ENCODE measurements at places on chromosomes 2 and 18.

GRCh38 chr2:70816726-70817125 is 3.7 kb downstream of the CLEC4F start:
- no peaks in the 10 kb centered on the region for H3K4me1 ChIP-seq
- peaks cover 4% of the 10 kb centered on the region for H3K27me3 ChIP-seq
- H3K36me3 ChIP-seq, result no peaks in the 10 kb centered on the region
- no peak for DNase-seq

- no peak overlapping the region for H3K4me3 ChIP-seq
- no peaks in the 10 kb centered on the region for H3K27me3 ChIP-seq
- peaks cover 23% of the 10 kb centered on the region for H3K4me1 ChIP-seq
- no peak overlapping the region for H3K27ac ChIP-seq
- DNase-seq, result no peak
Measured at GRCh38 chr2:239234191-239235175, 166.3 kb downstream of the HDAC4 start.

DNA sequence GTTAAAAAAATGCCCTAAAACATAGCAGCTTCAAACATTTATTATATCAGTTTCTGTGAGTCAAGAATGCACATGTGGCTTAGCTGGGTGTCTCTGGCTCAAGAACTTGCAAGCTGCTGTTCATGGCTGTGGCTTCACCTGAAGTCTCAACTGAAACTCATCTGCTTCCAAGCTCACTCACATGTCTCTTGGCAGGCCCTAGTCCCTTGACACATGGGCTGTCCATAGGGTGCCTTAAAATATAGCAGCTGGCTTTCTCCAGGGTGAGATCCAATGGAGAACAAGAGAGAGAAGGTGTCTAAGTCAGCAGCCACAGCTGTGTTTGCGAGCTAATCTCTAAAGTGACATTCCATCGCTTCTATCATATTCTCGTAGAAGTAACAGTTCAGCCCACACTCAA is 152.8 kb downstream of the DSEL start:
- no peaks in the 10 kb centered on the region for H3K36me3 ChIP-seq
- no peak for DNase-seq
- H3K4me1 ChIP-seq, result peaks cover 18% of the 10 kb centered on the region
- no peak overlapping the region for H3K4me3 ChIP-seq

GRCh38 chr2:159375241-159375640 is 88.7 kb upstream of the WDSUB1 start:
- no peaks in the 10 kb centered on the region for H3K27me3 ChIP-seq
- no peaks in the 10 kb centered on the region for H3K4me1 ChIP-seq
- peaks cover 11% of the 10 kb centered on the region for H3K36me3 ChIP-seq

- no peaks in the 10 kb centered on the region for H3K36me3 ChIP-seq
- H3K4me1 ChIP-seq, result no peaks in the 10 kb centered on the region
Measured at GRCh38 chr2:211132573-211132972, 576.2 kb downstream of the CPS1 start.

GRCh38 chr2:127155028-127155581 is 48.2 kb upstream of the BIN1 start:
- no peak overlapping the region for H3K4me3 ChIP-seq
- H3K27me3 ChIP-seq, result no peaks in the 10 kb centered on the region
- H3K4me1 ChIP-seq, result no peaks in the 10 kb centered on the region
- H3K27ac ChIP-seq, result no peak overlapping the region
- H3K36me3 ChIP-seq, result no peaks in the 10 kb centered on the region
- DNase-seq, result no peak

DNA sequence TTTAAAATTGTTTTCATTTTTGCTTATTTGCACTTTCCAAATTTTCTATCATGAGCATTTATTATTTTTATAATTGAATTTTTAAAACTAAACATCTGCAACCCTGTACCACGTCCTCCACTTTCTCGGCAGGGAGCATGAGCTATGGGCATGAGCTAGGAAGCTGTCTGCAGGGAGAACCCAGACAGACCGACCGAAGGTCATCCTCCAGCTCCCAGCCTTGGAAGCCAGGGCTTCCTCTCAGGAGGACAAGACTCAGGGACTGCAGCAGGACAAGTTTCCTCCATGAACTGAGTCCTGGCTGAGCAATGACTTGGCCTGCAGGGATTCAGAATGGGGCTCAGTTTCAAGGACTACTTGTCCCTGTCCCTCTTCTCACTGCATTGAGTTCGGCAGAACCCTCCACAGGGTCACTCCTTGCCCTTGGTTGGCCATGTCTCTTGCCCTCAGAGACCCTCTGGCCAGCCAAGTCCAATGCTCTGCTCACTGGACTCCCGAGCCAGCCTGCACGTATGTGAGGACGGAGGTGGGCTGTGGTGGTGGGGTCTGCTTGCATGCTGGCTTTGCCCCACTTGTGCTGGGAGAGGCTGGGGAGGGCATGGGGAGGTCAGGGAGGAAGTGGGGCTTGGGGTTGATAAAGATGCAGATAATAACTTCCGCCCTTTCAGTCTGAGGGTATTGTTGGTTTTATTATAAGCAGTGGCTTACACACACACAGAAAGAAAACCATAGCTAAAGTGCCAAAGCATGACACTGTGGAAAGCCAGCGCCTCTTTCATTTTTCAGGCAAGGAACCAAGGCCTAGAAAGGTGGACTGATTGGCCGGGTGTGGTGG is 6.6 kb downstream of the NMUR1 start:
- H3K27ac ChIP-seq, result no peak overlapping the region
- DNase-seq, result no peak
- H3K27me3 ChIP-seq, result no peaks in the 10 kb centered on the region
- no peaks in the 10 kb centered on the region for H3K36me3 ChIP-seq
- no peaks in the 10 kb centered on the region for H3K4me1 ChIP-seq
- no peak overlapping the region for H3K4me3 ChIP-seq

DNA sequence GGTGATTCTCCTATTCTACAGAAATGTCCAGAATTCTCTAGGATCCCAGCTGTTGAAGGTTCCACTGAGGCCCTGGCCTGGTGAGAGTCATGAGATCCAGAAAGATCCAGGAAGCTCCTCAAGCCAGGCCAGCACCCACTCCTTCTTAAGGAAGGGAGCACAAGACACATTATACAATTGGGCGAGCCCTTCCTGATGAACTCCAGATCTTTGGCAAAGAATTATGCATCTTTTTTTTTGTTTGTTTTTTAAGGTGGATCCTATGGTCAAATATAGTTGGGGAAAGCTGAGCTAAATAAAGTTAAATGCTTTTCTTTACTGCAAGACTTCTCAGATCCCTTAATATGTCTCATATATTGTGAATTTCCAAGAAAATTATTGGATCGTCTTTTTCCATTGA is 37.0 kb upstream of the LOXHD1 start:
- no peaks in the 10 kb centered on the region for H3K27me3 ChIP-seq
- no peak overlapping the region for H3K4me3 ChIP-seq
- H3K27ac ChIP-seq, result no peak overlapping the region
- H3K36me3 ChIP-seq, result no peaks in the 10 kb centered on the region

DNA sequence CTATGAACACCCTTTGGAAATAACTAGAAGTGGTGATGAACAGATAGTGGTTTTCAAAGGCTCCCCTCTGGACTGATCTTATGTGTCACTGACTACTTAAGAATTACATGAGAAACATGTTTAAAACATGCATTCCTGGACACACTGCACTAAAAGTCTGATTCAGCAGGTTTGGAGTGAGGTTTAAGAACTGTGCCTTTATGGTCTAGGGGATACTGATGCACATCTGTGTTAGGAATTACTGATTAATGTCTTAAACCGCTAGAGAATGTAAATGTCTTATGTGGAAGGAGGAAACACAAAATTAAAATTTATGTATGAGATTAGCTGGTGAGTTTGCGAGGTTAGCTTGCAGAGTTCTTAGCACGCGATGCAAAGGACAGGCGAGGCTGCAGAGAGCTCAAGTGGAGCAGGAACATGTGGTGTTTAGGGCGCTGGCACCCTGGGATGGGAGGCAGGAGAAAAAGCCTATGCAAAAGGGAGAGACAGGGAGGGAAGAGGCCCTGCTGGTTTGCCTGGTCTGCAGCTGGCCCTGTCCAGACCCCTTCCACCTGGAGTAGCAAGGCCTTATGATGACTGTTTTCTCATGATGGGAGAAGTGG is 11.7 kb downstream of the SH3YL1 start:
- no peaks in the 10 kb centered on the region for H3K27me3 ChIP-seq
- DNase-seq, result no peak
- H3K4me1 ChIP-seq, result peaks cover 3% of the 10 kb centered on the region

- H3K4me3 ChIP-seq, result no peak overlapping the region
- H3K27ac ChIP-seq, result no peak overlapping the region
- DNase-seq, result no peak
- no peaks in the 10 kb centered on the region for H3K27me3 ChIP-seq
Measured at GRCh38 chr18:58653814-58654509, 17.3 kb upstream of the MALT1 start.

GRCh38 chr2:99348173-99348572 is 11.0 kb downstream of the EIF5B start:
- DNase-seq, result no peak
- no peak overlapping the region for H3K4me3 ChIP-seq
- no peak overlapping the region for H3K27ac ChIP-seq
- H3K27me3 ChIP-seq, result no peaks in the 10 kb centered on the region
- H3K36me3 ChIP-seq, result no peaks in the 10 kb centered on the region
- H3K4me1 ChIP-seq, result no peaks in the 10 kb centered on the region

DNA sequence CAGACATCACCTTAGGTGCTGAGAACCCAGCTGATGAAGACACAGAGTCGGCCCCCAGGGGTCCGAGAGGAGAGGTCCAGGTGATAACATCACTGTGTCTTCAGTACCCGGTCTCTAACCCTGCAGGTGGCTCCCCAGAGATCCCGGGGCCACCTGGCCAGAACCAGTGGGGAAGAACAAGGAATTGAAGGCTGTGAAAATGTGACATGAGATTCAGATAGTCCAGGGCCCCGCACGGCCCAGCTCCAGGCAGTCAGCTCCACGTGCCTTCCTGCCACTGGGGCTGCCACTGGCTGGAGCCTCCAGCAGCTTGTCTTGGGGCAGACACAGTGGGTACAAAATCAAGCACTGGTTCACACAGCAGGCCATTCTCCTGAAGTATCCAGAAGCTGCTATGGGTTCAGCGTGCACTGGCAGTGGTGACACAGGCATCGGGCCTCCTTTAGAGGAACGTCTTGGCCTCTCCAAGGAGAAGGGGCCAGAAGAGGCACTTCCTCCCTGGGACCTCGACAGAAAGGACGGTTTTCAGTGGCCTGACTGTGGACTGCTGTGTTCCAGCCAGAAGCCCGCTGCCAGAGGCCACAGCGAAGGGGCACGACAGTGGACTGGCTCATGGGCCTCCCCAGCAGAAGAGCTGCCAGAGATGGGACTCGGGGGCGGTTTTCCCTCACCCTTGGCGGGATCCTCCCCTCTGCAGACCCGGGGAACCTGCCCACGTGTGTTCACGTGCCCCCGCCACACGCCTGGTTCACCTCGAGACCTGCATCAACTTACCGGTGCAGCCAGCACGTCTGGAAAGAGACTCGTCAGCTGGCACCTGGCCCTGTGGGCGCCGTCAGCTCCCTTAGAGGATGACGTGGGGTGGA is 150.4 kb downstream of the HDAC4 start:
- peaks cover 54% of the 10 kb centered on the region for H3K4me1 ChIP-seq
- no peaks in the 10 kb centered on the region for H3K27me3 ChIP-seq
- H3K27ac ChIP-seq, result peak overlapping the region; percentile 71
- no peak for DNase-seq
- H3K36me3 ChIP-seq, result no peaks in the 10 kb centered on the region

GRCh38 chr2:167492486-167492885 is 604.2 kb downstream of the XIRP2 start:
- H3K27me3 ChIP-seq, result no peaks in the 10 kb centered on the region
- no peak for DNase-seq

- DNase-seq, result no peak
- H3K4me3 ChIP-seq, result no peak overlapping the region
- no peaks in the 10 kb centered on the region for H3K36me3 ChIP-seq
- no peaks in the 10 kb centered on the region for H3K27me3 ChIP-seq
- H3K4me1 ChIP-seq, result no peaks in the 10 kb centered on the region
- H3K27ac ChIP-seq, result no peak overlapping the region
Measured at GRCh38 chr2:64336171-64336570, 117.8 kb upstream of the LGALSL start.

GRCh38 chr2:18560797-18561085 is 288 bp upstream of the RDH14 start:
- H3K27me3 ChIP-seq, result no peaks in the 10 kb centered on the region
- H3K4me1 ChIP-seq, result peaks cover 15% of the 10 kb centered on the region
- H3K27ac ChIP-seq, result peak overlapping the region; percentile 93
- DNase-seq, result no peak

GRCh38 chr2:136284226-136285119 is 166.5 kb upstream of the CXCR4 start:
- H3K4me1 ChIP-seq, result no peaks in the 10 kb centered on the region
- H3K27me3 ChIP-seq, result no peaks in the 10 kb centered on the region
- H3K4me3 ChIP-seq, result no peak overlapping the region
- DNase-seq, result no peak
- no peak overlapping the region for H3K27ac ChIP-seq

DNA sequence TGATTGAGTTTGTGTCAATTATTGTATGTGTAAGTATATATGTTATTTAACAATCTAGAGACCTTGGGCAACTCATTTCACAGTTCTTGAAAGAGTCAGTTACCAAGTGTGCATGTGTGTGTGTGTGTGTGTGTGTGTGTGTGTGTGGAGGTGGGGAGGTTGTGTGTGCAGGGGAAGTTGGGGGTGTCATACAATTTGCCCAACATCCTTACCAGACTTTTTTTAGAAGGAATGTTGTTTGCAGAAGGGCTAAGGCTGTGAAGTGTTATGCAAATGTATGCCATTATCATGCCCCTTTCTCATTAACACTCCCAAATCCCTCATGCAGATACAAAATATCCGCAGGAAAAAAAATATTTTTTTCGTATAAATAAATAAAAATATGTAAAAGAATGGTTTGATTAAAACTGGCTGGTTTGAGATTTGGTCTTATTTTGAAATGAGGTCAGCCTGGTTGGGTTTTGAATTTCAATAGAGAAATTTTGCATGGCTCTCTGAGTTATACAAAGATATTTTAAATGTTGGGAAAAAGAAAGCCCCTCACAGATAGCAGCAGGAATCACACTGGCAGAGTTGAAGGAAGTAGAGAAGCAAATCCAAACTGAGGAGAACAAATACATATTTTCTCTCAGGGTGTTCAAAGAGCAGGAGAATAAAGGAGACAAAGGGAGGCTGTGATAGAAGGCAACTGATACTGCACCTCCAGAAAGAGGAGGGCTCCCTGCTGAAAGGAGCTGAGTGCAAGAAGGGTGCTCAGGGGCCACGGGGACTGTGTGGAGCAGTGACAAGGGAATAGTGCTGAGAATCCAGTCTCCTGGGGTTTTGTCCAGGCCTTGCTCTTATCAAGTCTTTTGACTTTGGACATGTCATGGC is 1365.5 kb upstream of the CELF4 start:
- no peaks in the 10 kb centered on the region for H3K27me3 ChIP-seq
- no peak overlapping the region for H3K4me3 ChIP-seq
- H3K36me3 ChIP-seq, result no peaks in the 10 kb centered on the region

GRCh38 chr2:236657801-236658200 is 88.2 kb downstream of the ACKR3 start:
- H3K4me3 ChIP-seq, result no peak overlapping the region
- H3K4me1 ChIP-seq, result no peaks in the 10 kb centered on the region
- H3K36me3 ChIP-seq, result no peaks in the 10 kb centered on the region
- peaks cover 50% of the 10 kb centered on the region for H3K27me3 ChIP-seq
- H3K27ac ChIP-seq, result no peak overlapping the region

GRCh38 chr2:168241208-168241607 is 6.2 kb downstream of the STK39 start:
- peaks cover 8% of the 10 kb centered on the region for H3K4me1 ChIP-seq
- no peaks in the 10 kb centered on the region for H3K27me3 ChIP-seq
- DNase-seq, result no peak
- no peak overlapping the region for H3K4me3 ChIP-seq

- no peak overlapping the region for H3K27ac ChIP-seq
- no peaks in the 10 kb centered on the region for H3K4me1 ChIP-seq
- no peak overlapping the region for H3K4me3 ChIP-seq
- no peak for DNase-seq
Measured at GRCh38 chr18:48402953-48403352, 6.2 kb downstream of the ZBTB7C start.

Data from A673 (cell line).